Stimulated activated CD8-positive, alpha-beta memory T cell treated with anti-CD3 and anti-CD28 coated beads, Interleukin-4, amount 100 ng/mL, for 24 hours (primary cell): ENCODE measurements at places on chromosomes 2 and 18.

- DNase-seq: no peak
Observed at GRCh38 chr2:240620149-240620731, 5.0 kb upstream of the GPR35 start.

- no peak for DNase-seq
Observed at GRCh38 chr2:236026841-236027240, 141.3 kb downstream of the GBX2 start.

DNA sequence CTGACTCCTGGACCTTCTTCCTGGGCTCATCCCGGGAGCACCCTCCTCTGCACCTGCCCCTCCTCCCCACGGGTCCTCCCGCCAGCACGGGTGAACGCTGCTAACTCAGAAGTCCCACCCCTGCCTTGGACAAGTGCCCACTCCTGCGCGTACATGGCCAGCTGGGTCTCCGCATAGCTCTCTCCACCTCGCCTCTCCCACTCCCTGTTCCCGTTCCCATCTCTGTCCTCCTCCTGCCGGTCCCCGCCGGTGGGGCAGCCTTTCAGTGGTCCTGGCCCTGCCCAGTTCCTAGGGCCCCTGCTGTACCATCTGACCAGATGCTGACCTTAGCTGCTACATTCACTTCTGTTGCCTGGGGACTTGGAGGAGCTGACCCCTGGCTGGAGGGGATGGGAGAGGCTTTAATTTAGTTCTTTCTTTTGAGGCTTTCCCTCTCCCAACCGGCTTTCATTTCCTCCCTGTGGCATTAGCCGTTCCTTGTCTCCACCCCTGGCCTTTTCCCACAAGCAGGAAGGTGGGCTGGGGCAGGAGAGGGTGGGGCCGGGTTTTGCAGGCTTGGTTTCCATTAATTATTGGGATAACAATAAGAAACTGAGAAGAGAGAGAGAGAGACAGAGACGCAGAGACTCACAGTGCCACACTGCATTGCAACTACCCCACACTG lies 136.1 kb downstream of the SH3BP4 start:
- no peak for DNase-seq

DNA sequence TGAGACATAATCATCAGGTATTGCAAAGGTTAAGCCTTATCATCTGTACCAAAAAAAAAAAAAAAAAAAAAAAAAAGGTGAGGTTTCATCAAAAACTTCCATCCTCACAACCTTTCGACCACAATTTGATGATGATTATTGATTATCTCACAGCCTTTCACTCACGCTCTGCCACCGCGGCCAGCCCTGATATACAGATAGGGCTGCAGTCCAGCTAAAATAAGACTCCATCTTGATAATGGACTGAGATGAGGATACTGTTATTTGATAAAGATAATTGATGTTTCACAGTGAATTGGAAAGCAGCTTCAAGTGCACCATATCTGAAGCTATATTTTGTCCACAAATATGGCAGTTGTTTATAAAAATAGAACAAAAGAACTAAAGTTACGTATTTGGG lies 159.7 kb upstream of the BOD1L2 start:
- no peak for DNase-seq

DNA sequence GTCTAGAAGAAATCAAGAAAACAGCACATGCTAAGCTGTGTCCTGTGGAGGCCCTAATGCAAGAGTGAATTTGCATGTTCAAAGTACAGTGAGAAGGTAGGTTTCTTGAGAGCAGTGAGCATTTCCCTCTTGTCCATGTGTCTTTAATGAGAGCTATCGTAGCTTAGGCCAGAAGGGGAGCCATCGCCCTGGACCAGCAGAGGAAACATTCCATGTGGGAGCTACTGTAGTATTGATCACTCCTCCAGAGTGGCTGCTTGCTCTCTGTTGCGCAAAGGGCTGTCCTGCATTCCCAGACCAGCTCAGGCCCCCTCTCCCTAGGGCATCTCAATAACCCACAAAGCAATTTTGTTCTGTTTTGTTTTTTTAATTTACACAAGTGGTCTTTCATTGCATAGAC lies 950.1 kb downstream of the CNTNAP5 start:
- no peak for DNase-seq

- DNase-seq: no peak
Observed at GRCh38 chr2:16546128-16546754, 119.4 kb downstream of the CYRIA start.

- DNase-seq: no peak
Observed at GRCh38 chr2:44944952-44945612, 3.6 kb downstream of the SIX3 start.

GRCh38 chr2:14530506-14530905 lies 102.0 kb upstream of the LRATD1 start:
- DNase-seq: no peak

DNA sequence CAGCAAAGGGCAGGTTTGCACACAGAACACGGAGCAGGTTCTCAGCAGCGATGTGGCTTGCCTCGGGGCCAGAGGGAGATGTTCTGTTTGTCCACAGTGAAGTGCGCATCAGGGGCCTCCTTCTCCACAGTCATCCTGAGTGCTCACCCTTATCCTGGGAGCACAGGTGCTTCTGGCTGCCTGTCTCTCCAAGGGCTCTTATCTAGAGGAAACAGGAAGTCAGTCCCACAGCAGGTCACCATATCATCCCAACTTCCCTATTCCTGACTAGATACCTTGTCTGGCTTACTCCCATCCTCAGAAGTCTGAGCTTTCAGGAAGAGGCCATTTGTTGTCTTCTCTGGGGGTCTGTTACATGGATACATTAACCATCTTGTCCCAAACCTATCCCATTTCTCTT lies at the start of gene CD207:
CD207 (minus strand) TSS at position 174 of the 400 bp plus-strand sequence; CDS start at position 134, 40 bp downstream.
- DNase-seq: no peak

- no peak for DNase-seq
Observed at GRCh38 chr18:7198326-7198725, 32.6 kb upstream of the LRRC30 start.

- DNase-seq: no peak
Observed at GRCh38 chr18:22932885-22933205, 283 bp upstream of the RBBP8 start.

DNA sequence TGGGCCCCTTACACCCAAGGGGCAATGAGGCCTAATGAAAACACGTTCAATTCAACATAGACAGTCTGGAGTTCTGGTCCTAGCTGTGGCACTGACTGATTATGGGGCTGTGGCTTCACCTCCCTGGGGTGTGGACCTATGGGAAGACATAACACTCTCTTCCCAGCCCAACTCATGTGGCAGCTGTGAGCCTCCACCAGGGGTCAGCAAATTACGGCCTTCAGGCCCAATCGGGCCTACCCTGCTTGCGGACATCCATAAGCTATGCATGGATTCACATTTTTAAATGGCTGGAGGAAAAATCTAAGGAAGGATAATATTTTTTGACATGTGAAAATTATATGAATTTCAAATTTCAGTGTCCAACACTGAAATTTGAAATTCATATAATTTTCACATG lies 101.3 kb downstream of the LOXHD1 start:
- no peak for DNase-seq

DNA sequence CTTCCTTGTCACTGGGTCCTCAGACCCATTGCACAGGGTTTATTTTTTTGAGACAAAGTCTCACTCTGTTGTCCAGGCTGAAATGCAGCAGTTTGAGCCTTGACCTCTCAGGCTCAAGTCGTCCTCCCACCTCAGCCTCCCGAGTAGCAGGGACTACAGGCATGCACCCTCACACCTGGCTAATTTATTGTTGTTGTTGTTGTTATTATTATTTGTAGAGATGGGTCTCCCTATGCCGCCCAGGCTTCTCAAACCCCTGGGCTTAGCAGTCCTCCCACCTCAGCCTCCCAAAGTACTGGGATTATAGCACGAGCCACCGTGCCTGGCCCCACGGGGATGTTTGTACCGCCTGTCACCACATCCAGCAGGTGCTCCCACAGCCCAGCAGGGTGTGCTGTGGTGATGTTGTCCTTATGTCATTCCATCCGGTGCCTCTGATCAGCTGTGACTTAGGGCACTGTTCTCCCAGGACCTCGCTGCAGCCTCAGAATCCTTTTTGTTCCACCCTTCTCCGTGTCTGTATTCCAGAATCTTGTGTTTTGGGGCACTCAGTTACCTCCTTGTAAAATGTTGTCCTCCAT lies 182.3 kb downstream of the INO80D start:
- DNase-seq: no peak

GRCh38 chr2:207465894-207466293 lies 63.9 kb upstream of the CREB1 start:
- DNase-seq: no peak

DNA sequence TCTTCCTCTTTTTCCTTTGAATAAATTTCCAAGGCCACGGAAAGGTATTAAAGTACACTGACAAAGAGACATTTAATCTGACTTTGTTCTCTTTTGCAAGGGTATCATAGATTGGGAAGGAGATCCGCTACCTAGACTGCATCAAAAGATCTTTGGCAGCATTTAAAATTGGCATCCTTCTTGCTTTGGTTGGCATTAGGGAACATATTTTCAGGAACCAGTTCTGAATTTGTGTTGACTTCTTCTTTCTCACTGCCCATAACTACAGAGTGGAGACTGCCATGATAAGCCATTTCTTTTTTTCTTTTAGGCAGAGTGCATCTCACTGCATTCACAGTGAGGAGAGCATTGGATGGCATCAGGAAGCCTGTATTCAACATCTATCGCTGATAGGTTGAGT lies 83.4 kb downstream of the DOCK10 start:
- DNase-seq: no peak

DNA sequence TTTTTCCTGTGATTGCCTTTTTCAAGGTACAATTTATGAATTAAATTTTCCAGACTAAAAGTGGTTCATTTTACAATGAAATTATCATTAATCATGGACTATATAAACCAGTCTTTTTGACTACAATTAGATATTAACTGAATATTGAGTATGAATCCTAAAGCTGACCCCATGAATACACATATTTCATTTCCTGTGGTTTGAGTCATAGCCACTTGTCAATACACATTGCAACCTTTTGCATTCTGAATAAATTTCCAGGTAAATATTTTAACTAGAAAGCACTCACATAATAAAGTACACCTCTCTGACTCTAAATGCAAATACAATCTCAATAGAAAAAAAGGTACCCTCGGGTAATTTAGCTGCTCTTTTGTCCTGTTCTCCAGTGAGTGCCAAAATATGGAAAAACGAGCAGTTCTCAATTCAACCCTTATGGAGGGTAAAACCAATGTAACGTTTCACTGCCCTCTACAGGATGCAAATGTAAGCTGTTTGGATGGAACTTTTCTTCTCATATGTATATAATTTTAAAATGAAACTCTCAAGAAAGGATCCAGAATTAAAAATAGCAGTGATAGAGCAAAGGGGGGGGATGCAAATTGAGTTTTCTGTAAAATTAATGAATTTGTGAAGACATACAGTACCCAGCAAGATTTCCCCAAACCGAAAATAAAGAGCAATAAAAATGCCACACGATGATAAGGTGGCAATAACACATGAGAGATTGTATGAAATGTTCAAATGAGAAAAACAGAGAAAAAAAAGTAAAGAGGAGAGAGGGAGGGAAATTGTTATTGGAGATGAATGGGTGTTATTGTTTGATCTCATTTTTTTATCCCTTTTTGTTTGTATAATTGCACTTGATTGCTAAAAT lies 1795.7 kb upstream of the PIK3C3 start:
- no peak for DNase-seq

GRCh38 chr2:85584857-85585780 lies 888 bp downstream of the VAMP5 start:
- DNase-seq: no peak

GRCh38 chr18:39188278-39188677 lies 1622.7 kb upstream of the CELF4 start:
- DNase-seq: no peak

- DNase-seq: no peak
Observed at GRCh38 chr2:48161628-48162027, 255.3 kb upstream of the FBXO11 start.

- DNase-seq: no peak
Observed at GRCh38 chr18:4888251-4889040, 308.6 kb downstream of the AKAIN1 start.

DNA sequence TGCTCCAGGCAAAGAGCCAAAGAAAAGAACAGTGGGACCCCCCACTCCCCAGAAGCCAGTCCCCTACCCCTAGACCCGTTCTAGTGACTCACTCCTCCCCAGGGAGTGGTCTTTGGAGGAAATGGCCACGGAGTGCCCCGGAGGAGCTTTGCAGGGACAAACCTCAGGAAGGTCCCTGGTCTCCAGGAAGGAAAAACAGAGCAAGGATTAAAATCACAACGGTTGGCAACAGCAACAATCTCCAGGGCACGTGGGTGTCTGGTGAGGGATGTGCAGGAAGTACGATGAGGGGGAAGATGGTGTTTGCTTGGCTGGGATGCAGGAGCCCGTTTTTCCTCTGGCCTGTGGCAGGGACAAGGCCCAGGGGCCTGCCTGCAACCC lies 135.0 kb downstream of the SMAD2 start:
- no peak for DNase-seq
